Hematopoietic multipotent progenitor cell treated with erythropoietin and hydrocortisone succinate and interleukin-3 and kit ligand, for 4 days (in vitro differentiated cells): ENCODE measurements at places on chromosomes 1 and 21.

GRCh38 chr1:54490361-54491248, 57.4 kb upstream of the ACOT11 start:
- peak; percentile 63 for DNase-seq

GRCh38 chr1:241310451-241310850, 46.6 kb downstream of the RGS7 start:
- no peak for DNase-seq

DNA sequence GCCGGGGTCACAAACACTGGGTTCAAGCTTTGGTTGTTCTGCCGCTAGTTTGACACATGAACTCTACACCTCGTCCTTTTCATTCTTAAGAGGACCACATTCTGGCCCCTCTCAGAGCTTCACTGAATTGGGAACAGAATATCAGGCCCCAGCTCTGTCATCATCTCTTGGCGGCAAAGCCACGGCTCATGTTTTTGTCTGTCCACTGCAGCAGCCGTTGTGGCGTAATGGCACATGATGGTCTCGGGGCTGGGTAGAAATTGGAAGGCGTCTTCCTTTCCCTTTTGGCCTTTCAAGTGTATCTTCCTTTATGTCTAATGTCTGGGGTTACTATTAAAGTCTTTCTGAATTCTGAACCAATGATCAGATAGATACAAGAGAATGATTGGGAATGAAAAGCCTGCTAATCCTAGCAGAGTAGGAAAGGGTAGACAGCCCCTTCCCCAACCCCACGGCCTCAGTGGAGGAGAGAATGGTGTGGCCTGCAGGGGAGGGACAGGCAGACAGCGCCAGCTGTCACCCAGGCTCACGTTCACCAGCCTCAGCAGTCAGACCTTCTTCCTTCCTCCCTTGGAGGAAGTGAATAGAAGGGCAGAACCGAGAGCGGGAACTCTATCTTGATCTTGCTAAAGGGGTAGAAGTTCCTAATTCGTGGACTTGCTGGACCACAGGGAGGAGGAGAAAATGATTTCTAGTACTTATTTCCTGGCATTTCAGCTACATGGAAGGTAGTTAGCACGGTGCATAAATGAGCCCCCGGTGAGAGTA, 498.1 kb downstream of the KIF26B start:
- peak; percentile 26 for DNase-seq

DNA sequence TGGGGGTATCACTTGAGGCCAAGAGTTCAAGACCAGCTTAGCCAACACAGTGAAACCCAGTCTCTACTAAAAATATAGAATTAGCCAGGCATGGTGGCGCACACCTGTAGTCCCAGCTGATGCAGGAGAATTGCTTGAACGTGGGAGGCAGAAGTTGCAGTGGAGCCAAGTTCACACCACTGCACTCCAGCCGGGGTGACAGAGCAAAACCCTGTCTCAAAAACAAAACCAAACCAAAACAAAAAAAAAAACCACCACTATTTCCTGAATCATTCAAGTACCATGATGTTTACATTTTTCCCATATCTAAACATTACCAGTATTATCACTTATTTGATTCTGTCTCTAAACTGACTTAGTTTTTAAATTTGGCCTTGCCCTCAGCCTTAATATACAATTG, 29.5 kb downstream of the TUT4 start:
- DNase-seq, result no peak

- no peak for DNase-seq
Observed at GRCh38 chr1:41647221-41648135, 163.0 kb upstream of the EDN2 start.

DNA sequence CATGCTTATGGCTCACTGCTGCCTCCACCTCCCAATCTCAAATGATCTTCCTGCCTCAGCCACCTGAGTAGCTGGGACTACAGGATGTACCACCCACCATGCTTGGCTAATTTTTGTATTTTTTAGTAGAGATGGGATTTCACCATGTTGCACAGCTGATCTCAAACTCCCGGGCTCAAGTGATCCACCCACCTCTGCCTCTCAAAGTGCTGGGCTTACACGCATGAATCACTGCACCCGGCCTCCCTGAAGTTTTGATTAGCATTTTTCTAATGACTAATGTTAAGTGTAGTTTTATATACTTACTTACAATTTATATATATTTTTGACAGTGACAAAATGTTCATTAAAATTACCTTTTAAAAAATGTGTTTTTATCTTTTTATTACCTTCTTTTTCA, 41.1 kb downstream of the ZNF678 start:
- DNase-seq, result no peak

- no peak for DNase-seq
Observed at GRCh38 chr1:180542838-180543145, 16.0 kb upstream of the OVAAL start.

DNA sequence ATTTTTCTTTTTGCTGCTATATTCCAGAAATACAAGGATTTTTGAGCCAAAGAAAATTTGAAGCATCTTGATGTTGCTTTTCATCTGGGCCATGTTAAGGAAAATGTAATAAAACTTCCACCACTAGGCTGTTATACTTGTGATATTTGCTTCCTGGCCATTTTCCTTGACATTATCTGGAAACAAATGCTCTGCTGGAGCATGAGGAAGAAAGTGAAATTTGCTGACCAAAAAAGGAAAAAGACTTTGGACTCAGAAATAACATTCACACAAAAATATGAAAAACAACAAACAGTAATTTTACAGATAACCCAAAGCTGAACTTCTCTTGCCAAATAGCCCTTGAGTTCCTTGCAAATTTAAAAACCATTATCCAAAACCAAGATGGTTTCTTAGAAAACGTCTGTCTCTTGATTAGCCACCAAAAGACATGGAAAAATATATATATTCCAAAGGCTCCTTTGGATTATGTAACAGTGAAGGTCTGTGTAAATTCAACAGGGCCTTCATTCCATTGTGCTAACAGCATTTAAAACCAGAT, 344.5 kb downstream of the LMX1A start:
- DNase-seq, result no peak

- DNase-seq, result peak; percentile 79
Observed at GRCh38 chr1:59699227-59699847, 115.4 kb upstream of the HOOK1 start.

- DNase-seq, result no peak
Observed at GRCh38 chr1:59124166-59124565, 172.7 kb upstream of the FGGY start.

DNA sequence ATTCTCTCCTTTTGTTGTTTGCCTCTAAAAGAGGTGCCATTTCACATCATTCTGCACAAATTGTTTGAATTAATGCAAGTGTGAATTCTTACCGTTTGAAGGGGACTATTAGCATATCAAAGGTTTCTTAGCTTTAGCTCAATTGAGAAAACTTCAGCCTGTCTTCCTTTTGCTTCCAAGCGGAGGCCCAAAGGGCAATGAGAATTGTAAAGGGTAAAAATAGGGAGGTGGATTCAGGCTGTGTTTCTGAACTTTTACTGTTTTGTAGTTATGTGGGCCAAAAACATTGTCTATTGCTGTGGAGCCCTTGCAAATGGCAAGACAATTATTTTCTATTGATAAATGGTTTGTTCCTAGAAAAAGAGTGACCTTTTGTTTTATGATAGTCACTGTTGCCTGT, 3.6 kb downstream of the ADGRL2 start:
- no peak for DNase-seq
